SJCRH30 (cell line): ENCODE measurements at places on chromosomes 13 and 19.

GRCh38 chr13:72205773-72206172 is 338.8 kb upstream of the DACH1 start:
- H3K4me1 ChIP-seq, result no peaks in the 10 kb centered on the region
- H3K4me3 ChIP-seq, result no peak overlapping the region
- no peak overlapping the region for H3K27ac ChIP-seq
- DNase-seq, result no peak
- no peaks in the 10 kb centered on the region for H3K36me3 ChIP-seq

GRCh38 chr13:114310956-114311355 is 3.3 kb upstream of the CHAMP1 start:
- H3K4me3 ChIP-seq, result no peak overlapping the region
- no peak for DNase-seq
- H3K36me3 ChIP-seq, result peaks cover 4% of the 10 kb centered on the region; the same call in 1 of the 2 replicates
- H3K27me3 ChIP-seq, result no peaks in the 10 kb centered on the region
- H3K4me1 ChIP-seq, result no peaks in the 10 kb centered on the region

DNA sequence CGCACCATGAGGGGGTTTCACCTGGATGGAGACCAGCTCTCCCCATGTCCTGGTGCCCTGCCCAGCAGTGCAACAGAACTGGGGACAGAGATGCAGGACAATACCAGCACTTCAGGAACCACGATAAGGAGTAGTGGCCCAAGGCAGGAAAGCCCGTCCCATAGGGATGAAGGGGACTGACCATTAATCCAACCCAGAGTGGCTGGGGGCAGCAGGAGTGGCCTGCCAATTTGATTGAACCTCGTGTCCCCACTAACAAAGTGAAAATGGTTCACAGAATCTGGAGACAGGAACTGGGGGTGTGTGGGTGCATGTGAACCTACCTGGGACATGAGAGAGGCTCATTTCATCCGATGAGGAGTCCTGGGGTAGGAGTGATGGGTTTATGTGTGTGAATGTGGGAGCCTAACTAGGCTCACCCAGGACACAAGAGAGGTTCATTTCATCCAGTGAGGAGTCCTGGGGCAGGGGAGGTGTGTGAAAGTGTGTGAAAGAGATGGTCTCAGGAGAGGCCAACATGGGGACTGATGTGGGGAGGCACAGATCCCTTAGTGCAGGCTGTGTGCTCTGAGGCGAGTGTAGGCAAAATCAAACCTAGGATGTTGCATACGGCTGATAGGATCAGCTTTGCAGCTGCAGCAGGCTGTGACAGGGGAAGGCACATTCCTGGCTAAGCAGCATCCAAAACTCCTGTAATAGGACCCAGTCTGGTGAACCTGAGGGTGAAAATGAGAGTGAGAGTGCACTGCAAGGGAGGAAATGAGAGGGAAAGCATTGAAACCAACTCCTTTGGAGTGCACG is 98.2 kb downstream of the ZNF429 start:
- H3K27ac ChIP-seq, result no peak overlapping the region
- no peaks in the 10 kb centered on the region for H3K27me3 ChIP-seq
- H3K4me3 ChIP-seq, result peak overlapping the region; percentile 54; the same call in 1 of the 2 replicates
- no peaks in the 10 kb centered on the region for H3K4me1 ChIP-seq
- H3K36me3 ChIP-seq, result no peaks in the 10 kb centered on the region
- DNase-seq, result peak; percentile 7

DNA sequence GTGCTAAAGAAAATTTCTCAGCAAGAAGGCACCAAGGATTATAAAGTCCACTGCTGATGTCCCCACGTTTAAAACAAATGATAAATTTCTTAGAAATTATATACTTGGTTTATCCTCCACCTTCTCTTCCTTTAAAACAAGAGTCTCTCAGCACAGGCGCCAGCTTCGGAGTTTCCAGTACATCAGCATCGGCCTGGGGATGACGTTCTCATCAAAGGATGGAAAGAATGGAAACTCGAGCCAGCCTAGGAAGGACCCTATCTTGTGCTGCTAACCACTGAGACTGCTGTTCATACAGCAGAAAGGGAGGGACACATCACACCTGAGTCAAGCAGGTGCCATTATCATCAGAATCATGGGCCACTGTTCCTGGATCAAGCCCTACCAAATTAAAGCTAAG is 29.8 kb upstream of the ZNF83 start:
- no peak for DNase-seq
- H3K27me3 ChIP-seq, result no peaks in the 10 kb centered on the region
- peaks cover 52% of the 10 kb centered on the region for H3K36me3 ChIP-seq
- no peaks in the 10 kb centered on the region for H3K4me1 ChIP-seq
- no peak overlapping the region for H3K27ac ChIP-seq
- H3K4me3 ChIP-seq, result no peak overlapping the region

GRCh38 chr13:99296398-99296797 is 10.8 kb downstream of the GPR183 start:
- no peaks in the 10 kb centered on the region for H3K27me3 ChIP-seq
- no peak overlapping the region for H3K27ac ChIP-seq
- DNase-seq, result no peak

DNA sequence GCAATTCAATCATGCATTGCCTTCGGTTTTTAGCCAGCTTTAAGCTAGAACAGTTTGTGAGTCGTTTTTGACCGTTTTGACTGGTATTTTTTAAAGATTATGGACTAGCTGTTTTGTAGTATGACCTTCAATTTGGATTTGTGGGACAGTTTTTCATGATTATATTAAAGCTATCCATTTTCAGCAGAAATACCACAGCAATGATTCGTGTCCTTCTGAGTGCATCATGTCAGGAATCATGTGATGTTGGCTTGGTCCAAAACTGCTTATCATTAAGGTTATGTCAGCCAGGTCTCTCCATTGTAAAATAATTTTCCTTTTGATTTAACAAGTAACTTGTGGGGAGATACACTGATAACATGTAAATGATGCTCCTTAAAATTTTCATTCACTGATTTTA is 229.0 kb downstream of the POSTN start:
- no peak overlapping the region for H3K27ac ChIP-seq
- no peak overlapping the region for H3K4me3 ChIP-seq
- no peaks in the 10 kb centered on the region for H3K4me1 ChIP-seq
- no peak for DNase-seq

GRCh38 chr19:4456476-4456842 is 1.1 kb downstream of the UBXN6 start:
- peak; percentile 66 for DNase-seq
- peak overlapping the region; percentile 38 for H3K27ac ChIP-seq
- peaks cover 11% of the 10 kb centered on the region; the same call in 1 of the 2 replicates for H3K36me3 ChIP-seq
- peaks cover 9% of the 10 kb centered on the region; the same call in 1 of the 2 replicates for H3K4me1 ChIP-seq
- peak overlapping the region; percentile 63 for H3K4me3 ChIP-seq
